Activated B cell treated with CpG ODN at 0.5 μM for 24 hours (primary cell): ENCODE measurements at places on chromosomes 13 and 19.

- DNase-seq, result no peak
Observed at GRCh38 chr19:35043906-35044305, 2.4 kb downstream of the HPN start.

GRCh38 chr13:32530841-32531253 is 7.7 kb downstream of the N4BP2L2 start:
- DNase-seq, result no peak

DNA sequence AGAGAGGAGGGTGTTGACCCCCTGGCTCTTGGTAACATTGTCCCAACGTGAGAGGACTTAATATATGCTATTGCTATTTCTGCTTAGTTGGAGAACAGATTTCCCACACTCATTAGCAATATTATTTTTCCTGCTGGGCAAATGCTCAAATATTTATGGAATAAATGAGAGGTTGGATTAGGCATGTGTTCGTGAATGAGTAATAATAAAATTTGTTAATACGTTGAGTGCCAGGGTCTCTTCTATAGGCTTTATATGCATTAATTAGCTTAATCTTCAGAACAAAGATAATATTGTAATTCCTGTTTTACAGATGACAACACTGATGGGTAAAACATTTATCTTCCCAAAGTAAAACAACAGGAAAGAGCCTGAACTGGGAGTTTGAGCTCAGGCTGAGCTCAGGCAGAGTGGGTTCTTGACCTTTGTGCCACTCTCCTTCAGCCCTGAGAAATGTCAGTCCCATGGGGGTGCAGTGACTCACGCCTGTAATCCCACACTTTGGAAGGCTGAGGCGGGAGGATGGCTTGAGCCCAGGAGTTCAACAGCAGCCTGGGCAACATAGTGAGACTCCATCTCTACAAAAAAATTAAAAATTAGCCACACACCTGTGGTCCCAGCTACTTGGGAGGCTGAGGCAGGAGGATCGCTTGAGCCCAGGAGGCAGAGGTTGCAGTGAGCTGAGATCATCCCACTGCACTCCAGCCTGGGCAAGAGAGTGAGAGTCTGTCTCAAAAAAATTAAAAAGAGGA is 1.2 kb downstream of the ZNF233 start:
- no peak for DNase-seq

GRCh38 chr19:772730-773436 is 22.0 kb downstream of the MISP start:
- DNase-seq, result no peak

- no peak for DNase-seq
Observed at GRCh38 chr19:19443902-19444680, 38.6 kb downstream of the GATAD2A start.

GRCh38 chr19:21158523-21159135 is 16.8 kb downstream of the ZNF431 start:
- DNase-seq, result no peak

GRCh38 chr13:113176280-113176679 is 17.8 kb downstream of the PROZ start:
- no peak for DNase-seq

- DNase-seq, result no peak
Observed at GRCh38 chr13:34805347-34805746, 136.7 kb upstream of the NBEA start.

- no peak for DNase-seq
Observed at GRCh38 chr19:10195199-10195519, 406 bp upstream of the DNMT1 start.

DNA sequence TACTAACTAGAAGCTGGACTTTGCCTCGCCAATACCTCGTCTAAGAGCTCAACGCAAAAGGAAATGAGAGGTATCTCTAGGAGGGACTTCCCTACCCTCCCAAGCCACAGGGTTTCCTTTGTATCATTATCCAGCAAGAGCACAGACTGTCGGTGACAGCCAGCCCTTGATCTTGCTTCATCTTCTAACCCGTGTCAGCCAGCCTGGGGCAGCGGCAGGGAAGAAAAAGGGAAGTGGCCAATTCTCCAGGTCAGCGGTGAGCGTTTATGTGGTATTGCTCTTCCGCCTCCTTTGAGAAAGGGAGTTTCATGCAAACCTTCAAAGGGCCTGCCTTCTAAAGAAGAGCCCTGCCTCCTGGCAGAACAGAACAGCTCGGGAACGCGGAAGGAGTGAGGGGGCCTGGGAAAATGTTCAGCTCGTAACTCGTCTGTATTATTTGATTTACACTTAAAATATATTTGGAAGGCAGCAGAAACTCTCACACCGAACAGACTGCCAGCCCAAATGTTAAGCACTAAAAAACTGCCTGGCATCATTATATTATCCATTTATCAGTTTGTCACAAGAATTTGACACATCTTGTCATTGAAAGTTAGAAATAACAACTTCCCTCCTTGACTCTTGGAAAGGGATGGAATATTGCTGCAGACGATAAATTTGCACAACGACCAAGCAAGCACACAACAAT is 41.8 kb downstream of the EFNB2 start:
- DNase-seq, result no peak

- peak; percentile 28 for DNase-seq
Observed at GRCh38 chr19:50909240-50910070, 1.7 kb downstream of the KLK4 start.

DNA sequence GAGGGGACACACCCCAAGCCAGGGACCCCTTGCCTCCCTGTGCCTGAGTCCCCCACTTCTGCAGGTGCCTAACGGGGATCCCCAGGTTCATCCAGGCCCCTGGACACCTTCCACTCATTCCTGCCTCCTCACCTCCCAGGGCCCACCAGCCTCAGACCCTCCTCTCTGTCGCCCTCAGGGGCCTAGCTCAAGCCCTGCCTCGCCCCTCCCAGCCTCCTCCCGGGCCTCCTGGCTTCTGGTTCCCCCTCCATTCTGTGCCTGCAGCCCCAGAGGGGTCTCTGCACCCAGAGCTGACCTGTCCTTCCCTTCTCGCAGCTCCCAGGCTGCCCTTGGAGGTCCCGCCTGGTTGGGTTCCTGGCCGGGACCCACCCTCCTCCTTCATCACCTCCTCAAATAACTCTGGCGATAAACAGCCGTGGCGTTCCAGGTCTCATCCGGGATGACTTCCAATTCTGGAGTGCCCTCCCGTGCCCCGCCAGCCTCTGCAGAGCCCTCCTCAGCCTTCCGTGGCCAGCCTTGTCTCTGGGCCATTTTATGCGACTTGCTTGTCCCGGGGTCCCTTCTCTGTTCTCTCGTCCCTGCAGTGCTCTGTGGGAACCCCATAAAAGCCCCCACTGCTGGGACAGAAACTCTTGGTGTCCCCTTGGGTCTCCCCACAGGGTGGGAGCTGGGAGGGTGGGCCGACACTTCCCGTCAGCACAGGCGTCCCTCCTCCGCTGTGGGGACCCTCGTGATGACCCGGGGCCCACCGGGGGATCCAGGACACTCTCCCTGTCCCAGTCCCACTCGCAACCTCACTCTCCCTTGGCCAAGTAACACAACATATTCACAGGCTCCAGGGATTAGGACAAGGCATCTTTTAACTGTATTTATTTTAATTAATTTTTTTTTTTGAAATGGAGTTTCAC is 9.2 kb downstream of the JOSD2 start:
- DNase-seq, result no peak

- no peak for DNase-seq
Observed at GRCh38 chr13:113942591-113943103, 31.2 kb downstream of the C13orf46 start.

DNA sequence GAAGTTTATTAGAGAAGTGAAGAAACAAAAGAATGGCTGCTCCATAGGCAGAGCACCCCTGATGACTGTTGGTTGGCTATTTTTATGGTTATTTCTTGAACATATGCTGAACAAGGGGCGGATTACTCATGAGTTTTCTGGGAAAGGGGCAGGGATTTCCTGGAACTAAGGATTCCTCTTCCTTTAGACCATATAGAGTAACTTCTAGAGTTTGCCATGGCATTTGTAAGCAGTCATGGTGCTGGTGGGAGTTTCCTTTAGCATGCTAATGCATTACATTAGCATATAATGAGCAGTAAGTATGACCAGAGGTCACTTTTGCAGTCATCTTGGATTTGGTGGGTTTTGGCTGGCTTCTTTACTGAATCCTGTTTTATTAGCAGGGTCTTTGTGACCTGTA is 38.7 kb upstream of the PCDH8 start:
- DNase-seq, result no peak

DNA sequence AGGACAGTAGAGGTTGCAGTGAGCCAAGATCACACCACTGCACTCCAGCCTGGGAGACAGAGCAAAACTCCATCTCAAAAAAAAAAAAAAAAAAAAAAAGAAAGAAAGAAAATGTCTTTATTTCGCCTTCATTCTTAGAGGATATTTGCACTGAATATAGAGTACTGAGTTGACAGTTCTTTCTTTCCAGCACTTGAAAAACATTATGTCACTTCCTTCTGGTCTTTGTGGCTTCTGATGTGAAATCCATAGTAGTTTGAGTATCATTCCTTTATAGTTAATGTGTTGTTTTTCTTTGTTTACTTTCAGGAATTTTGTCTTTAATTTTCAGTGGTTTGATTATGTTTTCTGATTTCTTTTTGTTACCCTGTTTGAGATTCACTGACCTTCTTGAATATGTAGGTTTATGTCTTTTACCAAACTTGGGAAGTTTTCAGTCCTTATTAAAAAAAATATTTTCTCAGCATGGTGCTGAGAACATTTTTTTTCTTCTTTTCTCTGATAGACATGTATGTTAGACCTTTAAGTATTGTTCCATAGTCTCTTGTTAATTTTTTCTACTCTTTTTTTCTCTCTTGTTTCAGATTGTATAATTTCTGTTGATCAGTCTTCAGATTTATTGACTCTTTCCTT is 50.1 kb downstream of the PCCA start:
- DNase-seq, result no peak

DNA sequence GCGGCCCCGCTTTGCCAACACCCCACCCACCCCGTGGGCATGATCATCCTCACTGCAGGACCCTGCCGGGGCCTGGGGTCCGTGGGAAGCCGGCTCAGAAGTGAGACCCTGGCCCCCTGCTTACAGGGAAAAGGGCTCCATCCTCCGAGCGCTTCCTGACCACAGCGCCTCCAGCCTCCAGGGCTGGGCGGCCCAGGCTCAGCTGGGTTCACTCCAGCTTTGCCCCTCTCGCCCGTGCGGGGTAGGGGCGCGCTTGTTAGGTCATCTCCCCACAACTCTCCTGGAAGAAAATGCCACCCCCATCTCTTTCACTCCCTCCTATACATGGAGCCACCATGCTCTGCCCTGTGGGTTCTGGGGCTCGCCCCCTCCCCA is 6.6 kb upstream of the C1QTNF9B start:
- DNase-seq, result no peak

DNA sequence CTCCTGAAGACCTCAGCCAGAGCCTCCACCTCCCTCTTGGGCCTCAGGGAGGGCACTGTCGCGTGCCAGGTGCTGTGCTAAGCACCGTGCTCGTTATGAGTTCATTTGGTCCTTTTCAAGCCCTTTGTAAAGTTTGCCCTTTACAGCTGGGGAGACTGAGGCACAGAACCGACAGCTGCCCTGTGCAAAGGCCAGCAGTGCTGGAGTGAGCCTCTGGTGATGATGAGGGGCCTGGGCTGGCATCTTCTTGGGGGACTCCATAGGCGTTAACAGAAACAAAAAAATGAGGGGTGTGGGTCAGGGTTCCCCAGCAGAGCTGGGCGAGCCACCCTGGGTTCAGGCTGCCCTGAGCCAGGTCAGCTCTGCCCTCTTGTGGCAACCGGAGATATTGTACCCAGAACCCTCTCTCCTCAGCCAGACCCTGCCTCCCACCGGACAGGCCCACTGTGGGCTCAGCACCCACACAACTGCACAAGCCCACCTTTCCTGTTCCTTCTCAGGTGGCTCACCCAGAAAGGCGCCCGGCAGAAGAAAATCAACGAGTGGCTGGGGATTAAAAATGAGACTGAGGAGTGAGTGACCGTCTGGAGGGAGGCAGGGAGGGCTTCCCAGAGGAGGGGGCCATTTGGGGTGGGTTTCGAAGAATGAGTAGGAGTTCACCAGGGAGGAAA is 5.5 kb upstream of the IFI30 start:
- DNase-seq, result peak; percentile 52

- no peak for DNase-seq
Observed at GRCh38 chr13:28585561-28585960, 73.4 kb upstream of the POMP start.

DNA sequence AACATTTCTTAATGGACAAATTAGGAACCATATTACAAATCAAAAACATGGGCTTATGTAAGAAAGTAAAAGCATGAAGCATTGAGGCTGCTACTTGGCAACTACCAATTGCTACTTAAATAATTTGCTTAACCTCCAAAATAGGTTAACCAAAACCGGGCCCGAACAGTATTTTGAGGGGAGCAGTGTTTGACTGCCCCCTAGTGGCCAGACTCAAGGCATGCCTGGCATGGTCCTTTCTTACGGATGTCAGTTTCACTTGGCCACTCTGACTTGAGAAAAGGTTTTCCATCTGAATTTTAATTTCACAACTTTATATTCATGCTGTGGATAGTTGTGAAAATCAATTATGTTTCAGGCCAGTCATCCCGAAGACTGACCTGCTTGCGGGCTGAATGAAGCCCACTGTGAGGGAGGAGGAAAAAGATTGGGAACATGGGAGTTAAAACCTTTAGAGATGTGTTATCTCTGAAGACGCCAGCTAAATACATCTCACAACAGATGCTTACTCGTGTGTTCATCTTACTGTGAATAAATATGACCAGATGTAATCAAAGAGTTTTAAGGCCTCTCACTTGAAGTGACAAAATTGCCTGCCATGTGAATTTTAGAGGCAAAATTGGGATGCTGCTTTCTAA is 2.9 kb downstream of the RXFP2 start:
- DNase-seq, result peak; percentile 22

- no peak for DNase-seq
Observed at GRCh38 chr13:21078501-21078900, 17.1 kb upstream of the LATS2 start.

DNA sequence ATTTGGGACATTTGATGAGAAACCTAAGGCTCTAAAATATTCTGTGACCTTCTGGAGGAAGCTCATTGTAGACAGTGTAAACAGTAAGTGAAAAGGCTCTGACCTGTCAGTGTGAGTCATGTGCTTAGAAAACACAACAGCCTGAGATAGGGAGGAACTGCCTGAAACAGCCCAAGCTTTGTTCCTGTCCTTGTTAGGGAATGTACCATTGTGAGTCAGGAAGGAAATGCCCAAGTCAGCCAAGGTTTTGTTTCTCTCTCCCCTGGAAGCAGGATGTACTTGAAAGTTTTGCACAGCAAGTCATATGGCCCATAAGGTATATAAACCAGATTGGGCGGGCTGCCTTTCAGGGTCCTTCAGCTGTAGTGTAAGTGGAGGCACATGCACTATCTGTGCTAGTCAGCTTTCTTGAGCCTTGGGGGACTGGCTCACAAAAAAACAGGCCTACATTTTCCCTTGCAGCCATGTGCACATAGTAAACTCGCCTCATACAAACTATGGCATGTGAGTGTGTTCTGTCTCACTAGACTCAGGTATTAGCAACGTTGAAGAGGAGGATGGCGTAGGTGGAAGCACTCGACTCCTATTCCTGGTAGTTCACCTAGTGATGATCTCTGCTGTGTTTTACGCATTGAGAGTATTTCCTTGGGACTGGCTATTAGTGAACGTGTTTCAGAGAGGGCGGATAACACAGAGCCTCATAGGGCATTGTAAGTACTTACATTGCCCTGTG is 141.2 kb upstream of the KLHL1 start:
- DNase-seq, result no peak
